Stimulated activated CD8-positive, alpha-beta memory T cell treated with anti-CD3 and anti-CD28 coated beads, Interleukin-15, amount 100 ng/mL, for 4 hours (primary cell): ENCODE measurements at places on chromosomes 1 and 21.

GRCh38 chr1:28118640-28119307, 30.4 kb upstream of the EYA3 start:
- DNase-seq: no peak

DNA sequence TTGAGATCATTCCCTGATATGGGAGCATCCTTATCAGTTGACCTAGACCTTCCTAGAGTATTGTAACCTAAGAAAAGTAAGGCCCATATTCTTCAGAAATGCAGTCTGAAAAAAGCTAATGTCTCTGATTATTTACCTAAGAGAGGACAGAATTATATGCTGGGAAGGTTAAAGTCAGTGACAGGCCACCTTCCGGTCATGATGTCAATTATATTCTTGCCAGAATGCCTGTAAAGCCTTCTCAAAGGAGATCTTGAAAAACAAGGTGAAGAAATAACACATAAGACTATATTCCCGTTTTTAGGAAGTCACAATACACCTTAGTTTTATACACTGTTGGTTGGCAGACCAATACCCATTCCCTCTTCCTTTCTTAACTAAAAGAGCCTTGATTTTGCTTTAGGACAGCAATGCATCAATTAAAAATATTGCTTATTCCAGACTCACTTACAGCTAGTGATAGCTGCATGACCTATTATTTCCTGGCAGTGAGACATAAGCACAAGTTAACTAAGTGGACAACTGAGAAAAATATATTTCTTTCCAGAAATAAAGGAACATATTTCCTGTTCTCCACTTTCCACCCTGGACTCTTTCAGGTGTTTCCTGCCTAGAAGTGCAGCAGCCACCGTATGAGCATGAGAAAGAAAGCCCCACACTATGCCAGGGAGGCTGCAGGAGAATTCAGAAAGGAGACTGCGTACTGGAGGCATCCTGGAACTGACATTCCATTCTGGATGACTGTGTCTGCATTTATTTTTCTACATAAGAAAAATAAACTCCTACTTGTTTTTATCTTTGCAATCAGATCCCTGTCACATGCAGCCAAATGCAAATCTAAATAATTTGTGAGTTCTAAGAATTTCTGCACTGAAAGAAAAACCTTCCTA, 332.9 kb upstream of the PTBP2 start:
- DNase-seq: no peak

GRCh38 chr1:212692774-212693644, 6.6 kb downstream of the BATF3 start:
- no peak for DNase-seq

DNA sequence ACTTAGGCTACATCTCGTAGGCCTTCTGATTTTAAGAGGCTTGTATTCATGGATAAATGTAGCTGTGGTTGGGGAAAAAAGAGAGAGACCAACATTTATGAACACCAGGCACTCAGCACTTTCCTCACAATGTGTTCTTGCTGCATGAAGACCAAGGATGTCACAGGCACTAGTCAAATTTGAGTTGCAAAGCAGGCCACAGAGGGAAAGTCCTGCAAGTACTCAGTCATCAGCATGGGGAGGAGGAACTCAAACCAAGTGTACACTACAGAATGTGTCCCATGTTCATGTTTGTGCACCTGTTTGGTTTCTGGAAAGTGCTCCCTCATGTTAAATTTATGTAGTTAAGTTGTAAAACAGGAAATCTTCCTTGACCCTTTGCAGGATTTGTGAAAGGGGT, 8.7 kb upstream of the MAP3K7CL start:
- no peak for DNase-seq

DNA sequence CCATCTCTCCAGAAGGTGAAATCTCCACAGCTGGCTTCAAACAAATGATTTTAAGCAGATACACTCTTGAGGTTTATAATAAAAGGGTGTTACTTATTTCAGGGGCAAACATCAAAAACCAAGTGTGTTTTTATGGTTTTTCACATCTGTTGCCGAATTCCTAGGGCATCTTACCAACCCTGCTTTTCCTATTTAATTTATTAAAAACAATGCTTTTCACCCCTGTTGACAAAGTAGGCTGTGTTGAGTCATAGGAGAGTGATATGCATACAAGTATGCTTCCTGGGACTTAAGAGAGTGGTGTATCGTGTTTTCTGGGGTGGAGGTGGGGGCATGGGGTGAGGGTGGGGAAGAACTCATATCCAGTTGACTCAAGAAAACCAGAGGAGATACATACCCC, 29.3 kb upstream of the IL20 start:
- no peak for DNase-seq
